ENCODE measurements at places on chromosomes 13 and 19.

DNA sequence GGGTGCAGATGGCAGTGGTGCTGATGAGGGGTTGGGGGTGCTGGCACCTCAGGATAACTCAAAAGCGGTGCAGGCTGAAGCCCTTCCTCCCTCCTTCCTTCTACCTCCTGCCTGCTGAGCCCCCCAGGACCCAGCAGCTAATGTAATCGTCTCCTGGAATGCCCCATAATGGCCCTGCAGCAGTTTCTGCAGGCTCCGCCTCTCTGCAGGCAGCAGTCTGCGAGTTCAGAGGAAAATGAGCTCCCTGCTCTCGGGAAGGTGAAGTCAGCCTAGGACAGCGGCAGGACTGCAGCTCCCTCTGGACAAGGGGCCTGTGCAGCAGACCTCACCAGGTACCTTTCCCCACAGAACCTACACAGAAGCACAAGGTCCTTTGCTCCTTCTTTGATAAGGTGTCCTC is 130.9 kb downstream of the ZDHHC20 start:
- DNase-seq = no peak

DNA sequence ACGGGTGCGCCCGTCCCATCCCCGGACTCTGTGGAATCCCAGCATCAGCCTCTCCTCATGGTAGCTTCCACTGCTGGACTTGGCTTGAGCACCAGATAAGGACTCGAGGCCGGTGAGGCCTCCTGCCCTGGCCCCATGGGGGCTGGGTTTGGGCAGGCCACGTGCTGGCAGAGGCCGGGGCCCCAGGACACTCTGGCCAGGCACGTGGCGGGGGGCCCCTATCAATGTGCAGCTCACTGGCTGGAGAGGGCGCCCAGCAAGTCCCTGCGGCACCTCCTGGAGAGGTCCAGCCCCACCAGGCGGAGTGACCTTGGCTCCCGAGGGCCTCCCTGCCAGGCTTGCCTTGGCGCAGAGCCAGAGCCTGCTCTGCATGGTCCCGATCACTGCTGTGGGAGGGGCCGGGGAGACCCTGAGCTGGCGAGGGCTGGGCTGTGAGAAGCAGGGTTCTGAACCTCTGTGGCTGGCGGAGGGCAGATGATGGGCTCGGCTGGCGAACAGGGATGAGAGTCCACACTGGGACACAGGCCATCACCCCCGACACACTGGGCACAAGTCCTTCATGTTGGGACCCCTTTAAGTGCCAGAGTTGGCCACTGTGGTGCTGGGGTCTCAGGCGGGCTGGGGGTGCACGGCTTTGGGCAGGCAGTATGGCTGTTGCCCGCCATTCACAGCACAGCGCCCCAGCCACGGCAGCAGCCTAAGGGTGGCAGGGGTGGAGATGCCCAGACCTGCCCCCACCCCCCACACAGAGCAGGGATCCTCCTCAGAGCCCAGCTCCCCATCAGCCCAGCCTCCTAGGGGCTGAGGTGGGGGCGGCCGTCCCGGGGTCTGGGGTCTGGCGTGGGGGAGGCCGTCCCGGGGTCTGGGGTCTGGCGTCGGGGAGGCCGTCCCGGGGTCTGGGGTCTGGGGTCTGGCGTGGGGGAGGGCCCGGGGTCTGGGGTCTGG is 19.1 kb downstream of the CEBPG start:
- no peak for DNase-seq

GRCh38 chr19:33449799-33450198 is 71.8 kb downstream of the PEPD start:
- no peak for DNase-seq

DNA sequence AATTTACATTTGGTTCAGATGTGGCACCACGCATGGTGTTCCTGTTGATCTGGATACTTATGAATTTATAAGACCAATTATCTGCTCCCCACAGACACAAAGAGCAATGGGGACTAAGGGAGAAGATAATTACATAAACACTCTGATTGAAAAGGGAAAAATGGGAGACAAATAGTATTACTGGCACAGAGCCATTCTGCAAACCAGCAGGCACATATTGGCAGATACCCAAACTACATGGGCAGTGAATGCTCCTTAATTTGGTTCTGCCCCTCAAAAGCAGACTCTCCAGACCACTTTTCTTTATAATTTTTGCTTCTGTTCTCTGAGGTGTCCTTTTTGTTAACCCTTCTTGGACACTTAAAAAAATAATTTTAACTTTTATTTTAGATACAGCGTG is 1674.2 kb downstream of the PCDH9 start:
- DNase-seq = no peak

DNA sequence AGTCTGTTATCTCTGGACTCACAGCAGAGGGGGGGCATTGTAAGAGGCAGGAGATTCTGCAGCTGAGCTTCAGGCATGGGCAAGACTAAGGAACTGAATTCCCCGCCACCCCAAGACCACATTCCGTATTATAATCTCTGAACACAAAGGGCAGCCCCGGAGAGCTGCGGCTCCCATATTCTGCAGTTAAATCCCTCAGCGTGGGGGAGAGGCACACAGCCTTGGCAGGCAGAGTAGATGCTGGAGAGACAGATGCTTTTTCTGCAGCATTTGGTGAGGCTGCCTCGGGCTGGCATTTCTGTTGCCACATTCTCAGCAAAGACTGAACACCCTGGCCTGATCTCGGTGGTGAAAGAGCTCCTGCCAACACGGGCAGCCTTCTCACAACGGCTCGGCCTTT is 12.9 kb downstream of the CHAF1A start:
- no peak for DNase-seq

DNA sequence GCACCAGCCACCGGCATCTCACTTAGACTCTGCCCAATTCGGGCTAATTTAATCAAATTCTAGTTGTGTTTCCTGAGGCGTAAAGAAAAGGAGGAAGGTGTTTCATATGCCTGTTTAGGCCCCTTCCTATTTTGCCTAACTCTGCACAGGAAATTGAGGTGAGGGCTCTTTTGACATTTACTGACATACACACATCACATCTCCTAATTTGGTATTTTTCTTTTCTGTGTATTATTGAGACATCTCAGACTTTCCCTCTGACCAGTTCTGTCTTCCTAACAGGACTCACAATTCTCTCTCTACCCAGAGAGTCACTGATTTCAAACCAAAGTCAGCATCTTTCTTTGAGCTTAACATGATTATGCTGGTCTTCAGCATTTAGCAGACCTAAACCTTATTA is 7.9 kb downstream of the CEACAM3 start:
- no peak for DNase-seq

- DNase-seq = no peak
Observed at GRCh38 chr19:50005428-50005827, 19.7 kb downstream of the VRK3 start.

DNA sequence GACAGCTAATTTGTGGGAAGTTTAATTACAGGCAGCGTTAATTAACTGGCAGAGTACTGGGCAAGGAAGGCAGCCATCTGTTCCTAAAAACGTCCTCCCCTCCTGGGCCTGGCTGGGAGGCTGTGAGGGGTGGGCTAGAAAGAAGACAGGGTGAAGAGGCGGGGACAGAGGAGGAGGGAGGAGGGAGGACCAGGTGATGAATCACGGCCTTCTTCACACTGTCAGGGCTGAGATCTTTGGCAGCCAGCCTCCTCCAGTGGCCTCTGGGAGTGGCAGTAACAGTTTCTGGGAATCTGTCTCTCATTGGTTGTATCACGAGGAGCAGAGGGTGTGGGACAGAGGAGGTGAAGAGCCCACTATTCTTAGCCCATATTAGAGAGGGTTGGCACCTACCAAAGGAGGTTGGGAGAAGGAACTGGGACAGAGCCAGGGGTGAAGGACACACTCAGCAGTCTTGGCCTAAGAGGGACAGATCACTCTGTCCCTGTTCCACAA is 9.6 kb upstream of the ZNRF4 start:
- no peak for DNase-seq
